ENCODE measurements at places on chromosomes 4 and X.

DNA sequence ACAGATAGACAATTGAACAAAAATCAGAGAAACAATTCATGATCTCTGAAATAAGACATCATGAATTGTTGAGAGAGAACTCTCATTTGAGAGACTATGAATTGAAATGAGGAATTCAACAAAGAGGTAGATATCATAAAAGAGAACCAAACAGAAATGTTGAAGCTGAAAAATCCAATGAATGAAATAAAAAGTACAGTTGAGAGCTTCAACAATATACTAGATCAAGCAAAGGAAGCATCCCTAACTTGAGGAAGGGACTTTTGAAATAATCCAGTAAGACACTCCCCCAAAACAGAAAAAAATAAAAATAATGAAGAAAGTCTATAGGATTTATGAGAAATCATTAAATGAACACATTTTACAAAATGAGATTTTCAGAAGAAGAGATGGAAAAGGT is 310.0 kb upstream of the PCDH10 start:
- no peak for DNase-seq

DNA sequence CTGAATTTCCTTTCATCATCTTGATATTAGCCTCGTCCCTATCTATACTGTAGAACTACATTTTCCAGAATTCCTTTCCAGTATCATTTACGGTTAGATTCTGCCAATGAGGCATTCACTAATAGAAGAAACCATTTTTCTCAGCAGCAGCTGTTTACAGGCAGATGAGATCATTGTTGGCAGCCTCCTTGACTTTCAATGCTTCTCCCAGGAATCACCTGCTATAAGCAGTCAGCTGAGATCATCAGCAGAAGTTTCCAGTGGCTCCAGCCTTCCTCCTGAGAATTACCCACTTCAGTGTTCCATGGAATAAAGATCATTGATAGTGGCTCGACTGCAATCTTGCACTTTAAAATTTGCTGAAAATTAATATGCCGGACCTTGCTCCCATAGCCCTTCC is 157.3 kb upstream of the TET2 start:
- no peak for DNase-seq

DNA sequence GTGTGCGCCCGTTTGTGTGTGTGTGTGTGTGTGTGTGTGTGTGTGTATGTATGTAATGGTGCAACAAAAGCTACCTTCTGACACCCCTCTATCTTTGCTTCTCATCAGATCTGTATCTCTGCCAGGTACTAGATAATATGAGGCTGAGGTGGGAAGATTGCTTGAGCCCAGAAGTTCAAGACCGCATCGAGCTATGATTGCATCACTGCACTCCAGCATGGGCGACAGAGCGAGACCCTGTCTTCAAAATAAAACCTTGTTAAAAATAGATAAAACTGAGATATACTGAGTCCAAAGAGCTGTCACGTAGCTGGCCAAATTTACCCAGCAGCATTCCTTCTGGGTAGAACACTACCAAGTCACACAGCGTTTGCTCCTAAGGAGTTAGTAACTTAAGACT is 18.4 kb downstream of the NLGN4X start:
- no peak for DNase-seq

- DNase-seq: no peak
Measured at GRCh38 chr4:149999485-150000074, 78.7 kb upstream of the DCLK2 start.

GRCh38 chrX:119758731-119759247 is 401 bp downstream of the SOWAHD start:
- DNase-seq: no peak

DNA sequence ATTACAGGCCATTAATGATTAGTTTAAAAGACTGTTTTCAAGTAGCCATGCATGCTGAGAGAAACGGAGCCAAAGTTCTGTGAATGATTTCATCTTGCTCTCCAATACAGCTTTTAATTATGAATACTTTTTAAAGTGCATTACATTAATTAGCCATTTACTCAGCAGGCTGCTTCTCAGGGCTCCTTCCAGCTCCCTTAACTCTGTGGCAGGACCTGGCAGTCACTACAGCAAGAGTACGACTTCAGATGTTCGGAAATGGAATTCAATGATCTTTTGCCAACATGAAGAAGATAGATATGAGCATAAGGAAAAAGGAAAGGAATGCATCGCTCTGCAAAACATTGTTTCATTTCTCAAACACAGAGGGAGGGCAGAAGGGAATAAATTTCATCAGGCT is 987.2 kb downstream of the PDHA2 start:
- no peak for DNase-seq

GRCh38 chrX:8971116-8971515 is 62.8 kb downstream of the FAM9B start:
- no peak for DNase-seq

DNA sequence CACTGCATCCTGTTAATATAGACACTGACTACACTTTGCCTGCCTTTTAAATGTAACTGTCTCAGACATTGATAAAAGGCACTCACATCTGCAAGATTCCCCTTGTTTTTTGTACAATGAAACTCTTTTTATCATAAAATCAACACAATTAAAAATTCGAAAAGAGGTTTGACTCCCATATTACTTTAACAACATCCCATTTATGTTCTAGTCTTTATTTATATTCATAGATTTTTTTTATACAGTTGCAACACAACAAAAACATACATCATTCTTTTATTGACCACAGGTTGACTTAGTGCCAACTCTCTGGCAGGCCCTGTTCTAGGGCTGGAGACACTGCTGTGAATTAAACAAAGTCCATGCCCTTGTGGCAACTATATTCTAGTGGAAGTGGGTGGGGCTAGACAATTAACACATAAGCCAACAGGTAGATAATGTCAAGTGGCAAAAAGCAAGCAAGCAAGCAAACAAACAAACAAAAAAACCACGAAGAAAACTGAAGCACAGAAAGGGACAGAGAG is 36.8 kb downstream of the ANK2 start:
- no peak for DNase-seq

DNA sequence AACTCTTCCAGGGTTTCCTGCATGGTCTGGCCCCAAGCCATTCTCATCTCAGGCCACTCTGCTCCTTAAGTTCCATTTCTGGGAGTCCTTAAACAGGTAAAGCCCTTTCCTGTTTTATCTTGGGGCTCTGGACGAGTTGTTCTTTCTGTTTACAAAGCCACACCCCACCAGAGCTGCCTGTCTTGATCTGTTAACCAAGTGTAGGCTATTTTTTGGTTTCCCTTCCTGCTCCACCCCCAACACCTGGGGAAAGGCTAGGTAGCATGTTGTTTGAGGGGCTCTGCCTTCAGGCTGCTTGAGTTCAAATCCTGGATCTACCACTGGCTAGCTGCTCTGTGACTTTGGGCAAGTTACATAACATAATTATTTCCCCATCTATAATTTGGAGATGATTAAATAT is 40.0 kb downstream of the ERVMER34-1 start:
- DNase-seq: no peak
